ENCODE measurements at places on chromosomes 5 and 9.
A peak's percentile ranks its signal among the peaks of the same experiment; 100 is the strongest.

GRCh38 chr9:116247791-116248374 is 94.3 kb downstream of the PAPPA start:
- DNase-seq, result no peak

DNA sequence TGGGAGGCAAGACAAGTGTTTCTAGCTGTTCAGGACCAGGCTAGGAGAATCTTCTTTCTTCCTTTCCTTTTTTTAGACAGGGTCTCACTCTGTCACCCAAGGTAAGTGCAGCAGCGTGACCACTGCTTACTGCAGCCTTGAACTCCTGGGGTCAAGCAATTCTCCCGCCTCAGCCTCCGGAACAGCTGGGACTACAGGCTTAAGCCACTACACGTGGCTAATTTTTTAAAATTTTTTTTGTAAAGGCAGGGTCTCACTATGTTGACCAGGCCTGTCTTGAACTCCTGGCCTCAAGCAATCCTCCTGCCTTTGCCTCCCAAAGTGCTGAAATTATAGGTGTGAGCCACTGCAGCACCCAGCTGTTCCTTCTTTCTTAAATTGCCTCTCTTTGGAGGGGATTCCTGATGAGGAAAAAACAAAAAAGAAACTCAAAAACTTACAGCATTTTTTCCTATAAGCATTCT is 53.1 kb downstream of the LHFPL2 start:
- no peak for DNase-seq

GRCh38 chr9:3746296-3747275 is 220.8 kb upstream of the RFX3 start:
- DNase-seq, result peak; percentile 74

GRCh38 chr5:158832731-158833130 is 267.0 kb downstream of the EBF1 start:
- DNase-seq, result no peak

DNA sequence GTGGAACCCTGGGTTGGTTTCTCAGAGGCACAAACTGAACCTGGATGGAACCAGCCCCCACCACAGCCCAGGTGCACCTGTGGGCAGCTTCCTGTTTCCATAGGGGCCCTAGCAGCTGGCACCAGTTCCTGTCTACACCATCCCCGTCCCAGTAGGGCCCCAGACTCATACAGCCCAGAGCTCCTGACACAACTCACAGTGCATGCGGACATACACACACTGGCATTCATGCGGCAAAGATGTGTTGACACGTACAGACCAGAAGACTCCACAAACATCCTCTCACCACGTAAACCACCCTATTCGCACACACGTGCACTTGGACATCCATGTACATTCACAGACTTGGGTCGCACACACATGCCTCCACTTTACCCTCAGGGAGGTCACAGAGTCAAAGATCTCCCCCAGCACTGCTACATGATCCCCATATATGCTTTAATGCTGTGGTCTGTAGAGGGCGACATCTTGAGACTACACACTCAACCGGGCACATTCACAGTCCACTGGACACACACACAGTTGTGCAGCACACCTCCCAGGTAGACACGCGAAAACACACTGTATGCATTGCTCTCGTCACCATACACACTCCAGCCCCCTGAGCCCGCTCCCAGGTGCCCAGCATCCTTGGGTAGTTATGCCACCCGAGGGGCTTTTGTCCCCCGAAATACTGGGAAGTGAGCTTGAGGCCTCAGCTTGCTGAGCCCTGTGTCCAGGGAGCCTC is 22.4 kb downstream of the CXXC5 start:
- DNase-seq, result no peak

DNA sequence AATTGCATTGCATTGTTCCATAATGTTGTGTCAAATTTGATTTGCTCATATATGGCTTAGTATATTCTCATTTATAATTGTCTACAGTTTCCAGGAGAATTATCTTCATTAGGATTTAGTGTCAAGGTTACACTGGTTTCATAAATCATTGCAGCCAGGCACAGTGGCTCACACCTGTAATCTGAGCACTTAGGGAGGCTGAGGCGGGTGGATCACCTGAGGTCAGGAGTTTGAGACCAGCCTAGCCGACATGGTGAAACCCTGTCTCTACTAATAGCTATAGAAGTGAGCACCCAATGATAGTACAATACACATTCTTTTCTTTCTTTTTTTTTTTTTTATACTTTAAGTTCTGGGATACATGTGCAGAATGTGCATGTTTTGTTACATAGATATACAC is 282.5 kb downstream of the KIAA0825 start:
- DNase-seq, result no peak

DNA sequence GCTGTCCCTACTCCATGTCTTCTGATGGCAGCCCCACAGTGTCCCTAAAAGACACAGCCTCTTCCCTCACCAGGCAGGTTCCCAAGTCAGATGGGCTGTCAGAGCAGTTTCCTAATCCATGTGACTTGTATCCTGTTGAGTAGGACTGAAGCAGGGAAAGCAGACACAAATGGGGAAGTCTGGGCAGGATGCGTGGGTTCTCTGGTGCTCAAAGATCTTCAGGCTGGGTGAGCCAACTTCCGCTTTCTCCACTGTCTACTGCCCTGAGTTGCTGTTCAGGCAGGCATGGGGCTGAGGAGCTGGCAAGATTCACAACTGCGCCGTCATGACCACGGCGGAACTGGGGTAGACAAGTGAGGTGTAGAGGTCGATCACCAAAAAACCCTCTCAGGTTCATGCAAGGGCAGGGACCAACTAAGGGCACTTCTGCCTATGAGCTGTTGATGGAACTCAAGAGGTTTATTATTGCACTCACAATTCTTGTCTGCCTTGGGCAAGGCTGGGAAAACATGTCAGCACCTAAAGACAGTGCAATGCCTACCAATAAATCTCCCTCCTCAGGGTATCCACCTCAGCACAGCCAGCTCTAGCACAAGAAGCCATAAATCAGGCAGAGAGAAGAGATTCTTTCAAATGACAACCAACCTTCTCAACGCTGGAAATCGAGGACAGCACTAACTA is 83.4 kb downstream of the RAPGEF1 start:
- DNase-seq, result no peak

- DNase-seq, result peak; percentile 1
These were observed 103.7 kb downstream of the ATPSCKMT start for GRCh38 chr5:10145923-10146401.

GRCh38 chr9:109179801-109180523 is 12.9 kb upstream of the FRRS1L start:
- no peak for DNase-seq

DNA sequence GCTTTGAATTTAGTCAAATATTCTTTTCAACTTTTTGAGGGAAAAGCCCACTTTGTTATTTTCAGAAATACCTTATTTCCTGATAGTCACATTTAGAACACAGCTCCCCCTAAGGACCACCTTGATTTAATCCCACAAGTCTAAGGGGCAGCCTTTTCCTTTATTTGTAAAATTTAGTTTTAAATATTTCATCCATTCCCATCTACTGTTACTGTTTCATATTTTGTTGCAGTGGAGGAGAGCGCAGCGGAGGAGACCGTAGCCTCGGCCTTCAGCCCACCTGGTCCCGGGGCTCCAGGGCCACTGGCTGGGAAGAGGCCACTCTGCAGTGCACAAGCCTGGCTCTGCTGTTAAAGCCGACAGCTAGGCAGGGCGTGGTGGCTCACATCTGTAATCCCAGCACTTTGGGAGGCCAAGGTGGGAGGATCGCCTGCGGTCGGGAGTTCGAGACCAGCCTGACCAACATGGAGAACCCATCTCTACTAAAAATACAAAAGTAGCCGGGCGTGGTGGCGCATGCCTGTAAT is 19.6 kb downstream of the LPCAT1 start:
- DNase-seq, result no peak

DNA sequence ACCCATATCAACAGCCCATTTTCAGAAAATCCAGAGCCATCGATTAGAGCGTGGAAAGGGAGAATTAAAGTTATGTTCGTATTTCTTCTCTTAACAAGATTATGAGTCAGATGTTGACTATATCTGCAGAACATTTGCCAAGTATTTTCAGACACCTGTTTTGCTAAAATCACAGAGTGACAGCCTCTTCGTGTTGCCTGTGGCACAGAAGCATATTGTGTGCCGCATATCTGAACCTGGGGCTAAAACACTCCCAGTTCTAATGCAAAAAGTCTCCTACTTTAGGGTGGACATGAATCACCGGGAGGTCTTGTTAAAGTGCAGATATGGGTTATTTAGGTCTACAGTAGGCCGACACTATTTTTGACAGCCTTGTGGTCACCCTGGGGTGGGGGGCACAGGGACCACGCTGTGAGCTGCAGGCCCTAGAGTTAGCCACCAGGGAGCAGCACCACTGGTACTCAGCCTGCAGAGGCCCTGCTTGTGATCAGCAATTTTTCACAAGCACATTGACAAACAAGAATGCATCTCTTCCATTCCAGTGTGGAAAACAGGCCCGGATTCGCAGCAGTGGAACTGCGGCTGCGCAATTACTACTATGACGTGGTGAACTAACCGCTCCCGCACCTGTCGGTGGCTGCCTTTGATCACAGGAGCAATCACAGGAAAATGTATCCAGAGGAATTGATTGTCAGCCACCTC is 93.5 kb downstream of the SYK start:
- no peak for DNase-seq

DNA sequence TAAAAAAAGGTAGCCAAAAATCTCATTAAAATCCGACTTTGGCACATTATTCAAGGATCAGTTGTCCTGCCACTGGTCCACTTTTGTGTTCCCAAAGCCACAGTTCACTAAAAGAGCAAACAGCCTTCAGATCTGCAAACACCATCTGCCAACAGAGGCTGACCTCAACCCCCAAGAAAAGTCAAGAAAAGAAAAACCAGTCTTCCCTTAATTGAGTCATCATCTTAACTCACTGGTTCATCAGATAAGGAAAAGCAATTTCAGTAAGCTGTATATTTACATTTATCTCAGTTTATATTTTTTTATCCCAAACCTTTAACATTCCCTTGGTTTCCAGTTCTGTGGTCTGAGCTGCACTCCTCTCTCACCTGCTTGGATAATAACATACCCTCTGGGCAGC is 21.2 kb downstream of the RASEF start:
- no peak for DNase-seq

DNA sequence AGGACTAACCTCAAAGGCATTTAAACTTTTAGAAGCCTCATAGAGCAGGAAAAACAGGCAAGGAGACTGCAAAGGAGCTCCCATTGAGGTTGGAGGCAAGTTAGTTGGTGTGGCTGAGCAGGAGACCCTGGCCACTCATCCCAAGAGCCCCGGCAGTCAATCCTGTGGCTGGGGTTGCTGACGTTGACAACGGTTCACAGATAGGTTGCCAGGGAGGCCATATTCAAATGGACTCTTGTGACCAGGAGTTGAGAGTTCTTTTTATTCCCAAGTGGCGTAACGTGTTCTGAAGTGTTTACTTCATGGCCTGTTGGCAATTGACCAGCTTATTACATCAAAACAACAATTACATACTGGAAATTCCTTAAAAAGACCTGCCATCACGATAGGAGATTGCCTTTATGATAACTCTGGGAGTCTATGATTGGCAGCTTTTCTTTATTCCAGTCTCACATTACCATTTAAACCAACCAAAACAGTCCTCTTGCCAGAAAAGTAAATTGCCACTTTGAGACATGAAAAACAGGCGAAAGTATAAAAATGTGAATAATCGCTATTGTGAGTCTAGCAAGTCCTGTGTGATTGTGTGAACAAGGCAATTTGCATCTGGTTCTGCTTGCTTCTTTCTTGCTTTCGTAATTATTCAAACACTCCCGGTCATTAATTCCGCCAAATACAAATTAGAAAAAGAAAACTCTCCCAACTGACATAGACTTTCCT is 394.9 kb downstream of the MED10 start:
- DNase-seq, result no peak

GRCh38 chr5:169071-169727 is 22.1 kb upstream of the LRRC14B start:
- no peak for DNase-seq

DNA sequence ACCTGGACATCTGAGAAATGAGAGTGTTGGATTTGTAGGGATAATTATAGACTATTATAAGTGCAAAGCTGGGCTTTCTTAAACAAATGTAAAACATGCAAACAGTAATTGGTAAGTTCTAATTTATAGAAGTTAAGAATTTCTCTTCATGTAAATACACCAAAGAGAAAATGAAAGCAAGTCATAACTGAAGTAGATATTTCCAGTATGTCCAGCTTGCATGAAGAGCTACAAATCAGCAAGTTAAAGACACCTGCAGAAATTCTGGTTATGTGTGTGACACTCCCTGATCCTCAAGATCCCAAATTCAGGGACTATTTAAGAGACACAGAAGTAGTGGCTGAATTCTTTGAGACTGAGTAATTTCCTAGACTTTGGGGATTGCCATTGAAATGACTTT is 308.9 kb downstream of the TLE4 start:
- no peak for DNase-seq

DNA sequence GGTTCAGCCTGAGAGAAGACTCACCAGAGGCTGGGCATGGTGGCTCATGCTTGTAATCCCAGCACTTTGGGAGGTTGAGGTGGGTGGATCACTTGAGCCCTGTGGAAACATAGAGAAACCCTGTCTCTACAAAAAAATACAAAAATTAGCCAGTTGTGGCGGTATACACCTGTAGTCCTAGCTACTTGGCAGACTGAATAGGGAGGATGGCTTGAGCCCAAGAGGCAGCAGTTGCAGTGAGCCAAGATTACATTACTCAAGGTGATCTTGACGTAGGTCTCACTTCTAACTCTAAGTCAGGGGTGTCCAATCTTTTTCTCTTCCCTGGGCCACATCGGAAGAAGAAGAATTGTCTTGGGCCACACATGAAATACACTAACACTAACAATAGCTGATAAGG is 16.2 kb upstream of the ATP6V1G1 start:
- DNase-seq, result no peak

- DNase-seq, result no peak
These were observed 315.3 kb upstream of the SLC30A5 start for GRCh38 chr5:68778484-68778883.

GRCh38 chr5:177385720-177386119 is 1.5 kb downstream of the SLC34A1 start:
- DNase-seq, result no peak

GRCh38 chr5:72417333-72418062 is 89.7 kb downstream of the ZNF366 start:
- DNase-seq, result no peak

DNA sequence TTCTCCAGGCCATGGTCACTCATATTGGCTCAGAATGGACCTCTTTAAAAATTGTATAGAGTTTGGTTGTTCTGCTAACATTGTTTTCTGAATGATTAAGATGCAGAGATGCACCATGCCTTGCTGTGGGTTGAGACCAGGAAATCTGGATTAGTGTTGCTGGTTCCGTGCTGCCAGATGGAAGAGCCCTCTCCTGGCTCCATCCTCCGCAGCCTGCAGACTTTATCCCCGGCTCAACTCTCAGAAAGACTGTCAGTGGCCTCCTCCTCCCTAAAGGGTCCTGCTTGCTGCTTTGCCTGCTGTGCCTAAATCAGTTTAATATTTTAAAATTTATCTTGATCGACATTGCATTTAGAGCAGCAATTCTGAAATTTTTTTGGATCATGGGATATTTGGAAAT is 196.7 kb downstream of the TENT4A start:
- DNase-seq, result no peak

DNA sequence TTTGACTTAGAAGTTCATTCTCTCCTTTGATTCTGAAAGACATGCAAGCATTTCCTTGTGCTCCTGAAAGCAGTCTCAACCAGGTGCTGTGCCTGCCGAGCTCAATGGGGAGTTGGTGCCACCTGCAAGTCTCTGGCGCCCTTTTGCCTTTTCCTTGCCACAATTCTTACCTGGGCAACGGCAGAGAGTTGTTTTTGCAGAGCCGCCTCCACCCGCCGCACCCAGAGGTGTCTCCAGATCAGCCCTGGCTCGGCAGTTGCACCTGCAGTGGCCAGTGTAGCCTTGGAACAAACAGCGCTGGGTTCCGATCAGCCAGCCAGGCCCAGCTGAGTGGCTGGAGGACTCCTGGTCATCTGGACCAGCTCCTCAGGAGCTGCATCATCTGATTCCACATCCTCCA is 262.9 kb downstream of the IRX2 start:
- no peak for DNase-seq

Data from HCT116 (cell line).